Prostate gland (tissue), 2 donors: ENCODE measurements at places on chromosomes 4 and X. TPM values are rescaled to one million over a fixed set of nuclear protein-coding genes. Genes with fewer than 3 reads are reported as not detected.

SPACA5 gene
- not detected for total RNA-seq

SORBS2 gene
- total RNA-seq: 175 TPM

IQCM gene
- total RNA-seq: not detected

PPP4R3C gene
- 0.91 TPM for total RNA-seq
